ENCODE measurements at places on chromosomes 11 and 22. TPM values are rescaled to one million over a fixed set of nuclear protein-coding genes. Genes with fewer than 3 reads are reported as not detected.

DNA sequence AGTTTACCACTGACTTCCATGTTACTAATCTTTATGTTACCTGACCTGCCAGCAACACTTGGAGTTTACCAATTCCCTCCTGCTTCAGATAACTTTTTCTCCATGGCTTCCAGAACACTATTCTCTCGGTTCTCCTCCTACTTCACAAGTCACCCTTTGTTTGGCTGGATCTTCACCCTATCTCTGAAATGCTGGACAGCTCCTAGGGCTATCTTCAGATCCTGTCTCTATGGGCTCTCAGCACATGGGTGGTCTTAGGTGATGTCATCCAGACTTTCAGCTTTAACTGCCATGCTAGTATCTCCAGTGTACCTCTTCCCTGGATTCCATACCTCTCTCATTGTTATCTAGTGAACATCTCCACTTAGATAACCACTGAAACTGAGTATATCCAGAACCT, 12.2 kb upstream of the VWCE start:
- DNase-seq = no peak

DNA sequence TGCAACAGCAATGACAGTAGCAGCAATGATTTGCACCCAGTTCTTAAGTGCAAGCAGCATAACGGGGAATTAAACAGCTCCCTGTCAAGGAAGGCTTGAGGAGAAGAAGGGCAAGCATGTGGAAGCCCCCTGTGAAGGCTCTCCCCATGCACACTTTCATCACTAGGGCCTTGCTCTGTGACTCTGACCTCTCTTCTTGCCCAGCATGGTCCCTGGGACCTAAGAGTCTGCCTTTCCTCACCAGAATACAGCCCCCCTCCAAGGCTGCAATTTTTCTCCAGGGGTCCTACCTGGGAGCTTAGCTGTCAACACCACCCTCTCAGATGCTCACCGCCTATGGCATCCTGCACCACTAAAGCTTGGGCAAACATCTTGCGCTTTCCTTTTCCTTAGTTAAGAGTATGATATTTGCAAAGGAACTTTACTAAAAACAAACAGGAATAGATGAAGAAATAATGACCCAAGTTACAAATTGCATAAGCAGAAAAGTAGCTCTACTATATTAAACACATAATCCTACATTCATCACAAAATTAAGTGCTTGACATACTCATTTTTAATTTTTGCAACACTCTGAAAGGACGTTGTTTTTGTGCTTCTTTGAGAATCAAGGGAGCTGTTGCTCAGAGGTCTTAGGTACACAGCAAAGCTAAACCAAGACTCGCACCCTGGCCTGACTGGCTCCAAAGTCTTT, 187.6 kb downstream of the ADAMTS15 start:
- DNase-seq = no peak

- DNase-seq = peak; percentile 62
These were observed 43.2 kb upstream of the DLAT start for GRCh38 chr11:111982019-111982464.

GRCh38 chr22:28180804-28181731, 262.0 kb upstream of the PITPNB start:
- DNase-seq = peak; percentile 14

The C11orf65 gene
- total RNA-seq = under 0.01 TPM

The VSIG10L2 gene
- total RNA-seq = not detected

The C11orf97 gene
- total RNA-seq = not detected

All from lung microvascular endothelial cell (primary cell).